ENCODE measurements at places on chromosomes 12 and 14. TPM values are rescaled to one million over a fixed set of nuclear protein-coding genes. Genes with fewer than 3 reads are reported as not detected.

GRCh38 chr12:118689793-118690192 lies 291.5 kb upstream of the SRRM4 start:
- no peak for DNase-seq

DNA sequence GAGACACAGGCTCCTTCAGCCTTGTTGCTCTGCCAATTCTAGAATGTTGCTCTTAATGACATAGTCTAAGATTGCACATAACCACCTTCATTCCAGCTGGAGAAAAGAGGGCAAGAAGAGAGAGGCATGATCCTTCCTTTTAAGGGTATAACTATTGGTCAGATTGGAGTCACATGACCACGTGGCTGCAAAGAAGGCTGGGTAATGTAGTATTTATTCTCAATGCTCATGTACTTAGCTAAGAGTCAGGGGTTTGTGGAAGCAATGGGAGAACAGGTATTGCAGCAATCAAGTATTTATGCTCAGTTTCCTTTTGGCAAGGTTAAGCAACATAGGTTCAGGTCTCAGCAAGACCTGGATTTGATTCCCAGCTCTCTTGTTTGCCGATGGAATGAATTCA lies 298.8 kb upstream of the TBX3 start:
- DNase-seq, result no peak

DNA sequence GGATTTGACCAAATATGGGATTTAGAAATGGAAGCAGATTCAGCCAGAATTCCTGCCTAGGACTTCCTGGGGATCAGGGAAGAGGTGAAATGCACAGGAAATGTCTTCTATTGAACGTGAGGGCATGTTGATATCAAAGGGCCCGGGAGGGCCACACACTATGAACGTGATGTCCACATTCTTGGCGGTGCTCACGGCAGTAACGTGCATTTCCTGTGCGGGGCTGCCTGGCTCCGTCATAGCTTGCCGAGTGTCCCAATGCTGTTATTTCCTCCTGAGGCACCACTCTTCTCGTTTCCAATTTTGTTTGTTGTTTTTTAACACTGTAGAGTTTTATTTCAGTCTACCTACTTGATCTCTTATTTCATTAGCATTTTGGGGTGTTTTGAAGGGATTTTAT lies 67.3 kb downstream of the ZNF664 start:
- DNase-seq, result no peak

DNA sequence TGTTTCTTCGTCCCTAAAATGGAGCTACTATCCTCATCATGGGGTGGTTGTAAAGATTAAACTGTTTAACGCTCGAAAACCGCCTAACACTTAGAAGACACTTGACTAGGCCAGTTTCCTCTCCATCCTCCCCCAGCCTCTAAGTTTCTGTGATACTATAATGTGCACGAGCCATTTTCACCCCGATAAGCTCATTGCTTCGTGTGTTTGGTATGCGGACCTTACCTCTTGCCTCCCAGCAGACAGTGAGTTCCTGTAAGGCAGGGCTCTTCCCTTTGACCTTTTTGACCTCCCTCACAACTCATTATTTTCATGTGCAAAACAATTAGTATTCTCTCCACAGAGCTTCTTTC lies 499 bp upstream of the GXYLT1 start:
- DNase-seq, result no peak

DNA sequence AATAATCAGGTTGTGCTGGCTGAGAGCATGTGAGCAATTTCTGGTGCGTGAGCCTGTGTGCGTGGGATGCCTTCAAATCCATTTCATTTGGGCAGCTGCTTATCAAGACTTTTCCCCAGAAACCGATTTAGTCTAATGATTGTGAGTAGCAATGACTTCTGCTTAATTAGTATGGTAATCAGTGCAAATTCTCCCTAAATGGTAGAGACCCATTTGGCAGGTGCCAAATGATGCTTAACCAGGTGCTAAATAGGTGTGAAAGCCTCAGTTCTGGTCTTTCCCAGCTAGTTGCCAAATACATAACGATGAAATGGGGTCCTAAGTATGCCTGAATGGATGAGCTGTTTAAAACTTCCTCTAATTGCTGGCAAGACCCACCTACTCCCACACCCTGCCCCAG lies 248.4 kb upstream of the CCDC196 start:
- no peak for DNase-seq

DNA sequence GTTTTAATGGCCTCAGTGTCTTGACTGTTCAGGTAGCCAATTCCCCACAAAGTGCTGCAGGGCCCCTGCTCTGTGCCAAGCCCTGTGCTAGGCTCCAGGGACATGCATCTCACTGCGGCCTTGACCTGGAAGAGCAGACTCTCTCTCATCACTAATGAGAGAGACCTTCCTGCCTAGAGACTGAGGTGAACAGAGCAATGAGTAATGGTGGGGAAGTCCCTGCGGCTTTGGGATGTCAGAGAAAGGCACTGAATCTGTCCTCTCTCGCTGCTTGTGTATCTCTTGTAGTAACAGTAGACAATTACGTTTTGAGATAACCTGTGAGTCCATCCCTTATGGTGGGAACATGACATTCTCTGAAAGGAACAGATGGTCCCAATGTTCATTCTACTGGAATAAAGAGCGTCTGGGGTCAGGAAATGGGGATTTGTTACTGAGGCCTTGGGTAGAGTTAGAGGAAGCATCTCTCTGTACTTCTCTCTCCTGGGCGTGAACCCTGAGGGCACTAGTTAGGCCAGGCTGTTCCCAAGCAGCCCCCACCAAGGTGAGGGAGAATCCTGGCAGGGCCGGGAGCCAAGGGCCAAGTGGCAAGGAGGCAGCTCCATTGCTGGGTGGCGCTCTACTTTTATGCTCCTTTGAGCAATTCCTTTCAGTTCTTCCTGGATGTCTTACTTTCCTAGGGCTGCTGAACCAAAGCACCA lies 13.5 kb downstream of the NFATC4 start:
- no peak for DNase-seq

DNA sequence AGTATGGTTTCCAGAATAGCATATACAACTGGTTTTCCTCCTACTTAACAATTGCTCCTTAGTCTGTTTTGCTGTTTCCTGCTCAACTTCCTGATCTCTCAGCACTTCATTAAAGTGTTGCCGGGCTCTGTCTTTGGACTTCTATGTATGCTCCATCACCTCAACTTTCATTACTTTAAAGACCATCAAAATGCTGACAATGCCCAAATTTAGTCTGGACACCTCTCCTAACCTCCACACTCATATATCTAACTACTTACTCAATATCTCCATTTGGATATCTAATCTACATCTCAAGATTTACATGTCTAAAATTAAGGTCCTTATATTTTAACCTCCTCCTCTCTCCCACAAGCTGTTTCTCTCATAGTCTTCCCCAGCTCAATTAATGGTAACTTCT lies 54.4 kb upstream of the LGR5 start:
- no peak for DNase-seq

GRCh38 chr14:96177766-96178375 lies 26.8 kb upstream of the BDKRB2 start:
- no peak for DNase-seq

- DNase-seq, result no peak
Observed at GRCh38 chr12:112852127-112852526, 54.6 kb upstream of the OAS1 start.

GRCh38 chr14:60309867-60310552 lies 61.0 kb downstream of the PPM1A start:
- DNase-seq, result no peak

DNA sequence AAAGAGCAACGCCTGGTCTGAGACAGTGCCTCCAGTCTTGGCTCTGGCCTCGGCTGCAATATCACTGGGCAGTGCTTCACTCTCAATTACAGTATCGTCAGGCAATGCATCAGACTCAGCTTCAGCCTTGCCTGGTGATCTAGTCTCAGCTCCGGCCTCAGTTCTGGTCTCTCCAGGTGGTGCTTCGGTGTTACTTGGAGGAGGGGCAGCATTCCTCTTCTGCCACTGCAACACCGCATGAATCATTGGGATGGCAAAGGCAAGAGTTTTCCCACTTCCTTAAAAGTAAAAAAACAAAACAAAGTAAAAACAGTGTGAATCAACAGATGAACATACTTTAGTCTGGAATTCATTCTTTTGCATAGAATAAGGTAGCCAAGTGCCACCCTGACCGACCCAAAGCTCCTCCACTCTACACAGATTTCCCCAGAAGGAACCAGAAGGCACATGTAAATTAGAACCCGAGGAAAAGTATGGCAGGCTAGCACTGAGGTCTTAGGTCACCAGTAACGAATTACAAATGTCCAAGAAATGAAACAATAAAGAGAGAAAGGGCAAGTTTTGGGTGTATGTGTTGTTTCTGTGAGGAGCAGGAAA lies 18.6 kb downstream of the DDX24 start:
- no peak for DNase-seq

- peak; percentile 69 for DNase-seq
Observed at GRCh38 chr12:122834921-122835749, at the start of gene HIP1R. HIP1R (plus strand) TSS chr12:122835457; CDS start chr12:122835551, 94 bp downstream.

- DNase-seq, result no peak
Observed at GRCh38 chr12:106122004-106122403, 16.8 kb downstream of the NUAK1 start.

DNA sequence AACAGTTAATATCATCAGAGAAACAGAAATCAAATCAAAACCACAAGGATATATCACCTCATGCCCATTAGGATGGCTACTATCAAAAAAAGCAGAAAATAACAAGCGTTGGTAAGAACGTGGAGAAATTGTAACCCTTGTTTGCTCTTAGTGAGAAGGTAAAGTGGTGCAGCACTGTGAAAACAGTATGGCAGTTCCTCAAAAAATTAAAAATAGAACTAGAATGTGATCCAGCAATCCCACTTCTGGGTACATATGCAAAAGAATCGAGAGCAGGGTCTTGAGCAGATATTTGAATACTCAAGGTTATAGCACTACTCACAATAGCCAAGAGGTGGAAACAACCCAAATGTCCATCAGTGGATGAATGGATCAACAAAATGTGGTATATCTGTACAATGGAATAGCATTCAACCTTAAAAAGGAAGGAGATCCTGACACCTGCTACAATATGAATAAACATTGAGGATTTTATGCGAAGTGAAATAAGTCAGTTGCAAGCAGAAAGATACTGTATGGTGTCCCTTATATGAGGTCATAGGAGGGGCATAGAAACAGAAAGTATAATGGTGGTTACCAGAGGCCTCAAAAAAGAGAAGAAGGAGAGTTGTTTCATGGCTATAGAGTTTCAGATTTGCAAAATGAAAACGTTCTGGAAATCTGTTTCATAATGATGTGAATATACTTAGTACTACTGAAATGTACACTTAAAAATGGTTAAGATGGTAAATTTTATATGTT lies 131.0 kb upstream of the EEA1 start:
- no peak for DNase-seq

DNA sequence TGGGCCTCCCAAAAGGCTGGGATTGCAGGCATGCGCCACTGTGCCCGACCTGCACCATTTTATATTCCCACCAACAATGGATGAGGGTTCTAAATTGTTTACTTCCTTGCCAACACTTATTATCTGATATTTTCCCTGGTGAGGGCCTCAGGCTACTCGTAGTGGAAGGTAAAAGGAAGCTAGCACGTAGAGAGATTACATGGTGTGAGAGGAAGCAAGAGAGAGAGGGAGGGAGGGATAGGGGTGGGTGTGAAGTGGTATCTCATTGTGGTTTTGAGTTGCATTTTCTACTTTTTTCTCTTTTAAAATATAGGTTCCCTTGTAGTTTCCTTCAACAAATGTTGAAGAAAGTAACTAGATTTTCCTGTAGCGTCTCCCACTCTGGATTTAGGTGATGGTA lies 30.9 kb downstream of the MYO1H start:
- DNase-seq, result no peak

GRCh38 chr14:96826818-96827217 lies 29.6 kb downstream of the VRK1 start:
- DNase-seq, result no peak

DNA sequence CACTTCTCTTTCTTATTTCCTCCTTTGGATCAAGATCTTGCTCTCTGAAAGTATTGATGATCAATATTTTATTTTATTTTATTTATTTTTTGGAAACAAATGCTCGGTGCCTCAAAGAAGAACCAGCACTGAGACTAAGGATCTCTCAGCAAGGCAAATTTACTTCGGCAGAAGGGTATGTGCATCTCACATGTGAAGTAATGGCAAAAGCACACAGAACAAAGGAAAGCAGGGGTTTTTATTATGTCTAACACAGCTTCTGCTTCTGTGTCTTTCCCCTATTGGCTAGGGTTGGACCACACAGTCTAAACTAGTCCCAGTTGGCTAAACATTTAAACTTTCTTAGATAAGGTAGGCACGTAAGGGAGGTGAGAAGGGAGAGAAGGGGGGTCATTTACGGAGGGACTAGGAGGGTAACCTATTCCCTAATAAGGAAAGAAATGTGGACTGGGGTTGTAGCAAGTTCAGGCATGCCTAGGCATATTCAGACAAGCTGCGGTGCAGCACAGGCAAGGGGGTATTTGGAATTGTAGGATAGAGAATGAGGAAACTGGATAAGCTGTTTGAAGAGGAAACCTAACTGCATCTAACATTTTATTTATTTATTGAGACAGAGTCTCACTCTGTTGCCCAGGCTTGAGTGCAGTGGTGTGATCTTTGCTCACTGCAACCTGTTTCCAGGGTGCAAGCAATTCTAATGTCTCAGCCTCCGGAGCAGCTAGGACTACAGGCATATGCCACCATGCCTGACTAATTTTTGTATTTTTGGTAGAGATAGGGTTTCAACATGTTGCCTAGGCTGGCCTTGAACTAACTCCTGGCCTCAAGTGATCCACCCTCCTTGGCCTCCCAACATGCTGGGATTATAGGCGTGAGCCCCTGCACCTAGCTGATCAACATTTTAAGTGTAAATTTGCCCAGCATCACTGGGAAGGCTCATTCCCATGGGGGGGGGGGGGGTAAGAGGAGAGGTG lies 90.0 kb upstream of the EIF5 start:
- DNase-seq, result peak; percentile 57

- DNase-seq, result no peak
Observed at GRCh38 chr12:95759718-95760117, 30.8 kb downstream of the NTN4 start.

- DNase-seq, result no peak
Observed at GRCh38 chr12:105482951-105483350, 152.5 kb downstream of the C12orf75 start.

- peak; percentile 59 for DNase-seq
Observed at GRCh38 chr14:89911010-89911919, 43.3 kb downstream of the EFCAB11 start.

DNA sequence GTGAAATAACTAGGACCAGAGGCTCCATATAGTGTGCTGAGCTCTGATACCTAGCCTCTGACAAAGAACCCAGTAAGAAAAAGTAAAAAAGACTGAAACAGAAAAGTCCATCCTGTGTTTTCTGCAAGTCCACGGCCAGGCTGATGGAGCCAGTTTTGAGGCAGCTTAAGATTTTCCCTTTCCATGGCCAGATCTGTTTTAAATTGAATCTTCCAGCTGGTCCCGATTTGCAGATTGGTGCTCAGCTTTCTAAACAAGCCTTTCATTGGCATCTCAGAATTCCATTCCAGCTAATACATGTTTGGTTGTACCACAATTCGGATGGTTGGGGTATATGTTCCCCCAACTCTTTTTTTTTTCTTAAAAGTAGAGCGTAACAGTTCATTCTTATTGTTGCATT lies 152.0 kb downstream of the DACT1 start:
- DNase-seq, result no peak

GRCh38 chr14:36683083-36683724 lies 21.5 kb downstream of the PAX9 start:
- no peak for DNase-seq

NR4A1 gene
- total RNA-seq, result 27.3 TPM

NINJ2 gene
- total RNA-seq, result 0.24 TPM

FAM186B gene
- total RNA-seq, result 0.46 TPM

SDSL gene
- total RNA-seq, result 0.46 TPM

VCPKMT gene
- 13.5 TPM for total RNA-seq

TOMM20L gene
- total RNA-seq, result not detected

NRIP2 gene
- 0.15 TPM for total RNA-seq

IFT81 gene
- 9.7 TPM for total RNA-seq

CYP46A1 gene
- total RNA-seq, result 0.59 TPM

TMEM229B gene
- total RNA-seq, result 0.22 TPM

CCDC177 gene
- total RNA-seq, result 6.2 TPM

TMEM63C gene
- total RNA-seq, result 1.7 TPM

Measured in H9 (cell line).